Tibial artery (tissue), 4 donors: ENCODE measurements at places on chromosomes 6 and 20.

- no peak for DNase-seq
Observed at GRCh38 chr6:73180763-73181619, 44.3 kb downstream of the KHDC1L start.

DNA sequence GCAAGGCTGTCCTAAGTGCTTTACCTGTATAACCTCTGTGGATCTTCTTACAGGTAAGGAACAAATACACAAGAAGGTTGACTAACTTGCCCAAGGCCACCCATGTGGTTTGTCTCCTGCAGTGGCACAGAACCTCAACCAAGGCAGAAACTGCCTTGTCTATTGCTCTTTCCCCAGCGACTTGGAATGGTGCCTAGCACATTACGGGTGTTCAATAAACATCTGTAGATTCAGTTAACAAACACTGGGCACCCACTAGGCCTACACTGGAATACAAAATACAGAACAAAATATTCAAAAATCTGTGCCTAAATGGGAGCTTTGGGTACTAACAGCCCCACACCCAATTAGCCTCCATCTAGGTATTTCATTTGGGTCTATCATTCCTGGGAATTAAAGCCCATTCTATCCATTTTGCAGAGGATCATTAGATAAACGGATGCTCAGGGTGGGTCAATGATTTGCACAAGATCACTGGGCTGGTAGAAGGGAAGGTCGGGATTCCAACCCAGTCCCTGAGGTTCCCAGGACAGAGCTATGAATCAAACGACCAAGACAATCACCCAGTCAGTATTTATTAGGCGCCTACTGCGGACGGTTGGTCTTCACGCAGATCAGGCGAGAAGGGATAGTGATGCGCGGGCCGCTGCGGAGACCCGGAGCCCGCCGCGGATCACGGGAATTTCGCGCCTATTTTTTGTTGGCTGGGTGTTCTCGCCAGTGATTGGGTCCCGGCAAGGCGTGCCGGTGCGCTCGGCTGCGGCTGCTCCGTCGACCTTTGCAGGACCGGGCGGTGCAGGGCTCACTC is at the start of gene STK35:
Gene STK35 (plus strand): TSS at position 771 of the 808 bp plus-strand sequence. CDS start 55 bp downstream, outside the sequence.
- DNase-seq = no peak

DNA sequence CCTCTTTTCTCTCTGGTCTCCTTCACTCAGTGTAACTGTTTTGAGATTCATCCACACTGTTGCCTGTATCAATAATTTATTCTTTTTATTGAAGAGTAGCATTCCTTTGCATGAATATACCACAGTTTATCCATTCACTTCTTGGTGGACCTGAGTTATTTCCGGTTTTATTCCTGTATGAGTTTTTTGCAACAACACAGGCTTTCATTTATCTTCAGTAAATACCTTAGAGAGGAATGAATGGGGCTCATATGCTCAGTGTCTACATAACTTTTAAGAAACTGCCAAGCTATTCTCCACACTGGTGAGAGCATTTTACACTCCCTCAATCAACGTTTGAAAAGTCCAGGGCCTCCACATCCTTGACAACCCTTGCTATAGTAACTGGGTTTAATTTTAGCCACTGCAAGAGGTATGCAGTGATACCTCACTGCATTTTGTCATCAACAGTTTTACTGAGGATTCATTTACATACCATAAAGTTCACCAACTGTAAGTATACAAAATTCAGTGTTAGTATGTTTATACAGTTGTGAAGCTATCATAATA is 154.6 kb downstream of the PDE10A start:
- no peak for DNase-seq

GRCh38 chr6:10177704-10178103 is 237.2 kb downstream of the TFAP2A start:
- no peak for DNase-seq

GRCh38 chr6:139640448-139640847 is 266.0 kb upstream of the CITED2 start:
- no peak for DNase-seq

GRCh38 chr6:18551228-18551627 is 164.1 kb downstream of the RNF144B start:
- no peak for DNase-seq

GRCh38 chr6:35209081-35209480 is 4.7 kb upstream of the SCUBE3 start:
- no peak for DNase-seq

GRCh38 chr20:58690396-58691135 is 2.0 kb upstream of the NPEPL1 start:
- DNase-seq = peak; percentile 55

DNA sequence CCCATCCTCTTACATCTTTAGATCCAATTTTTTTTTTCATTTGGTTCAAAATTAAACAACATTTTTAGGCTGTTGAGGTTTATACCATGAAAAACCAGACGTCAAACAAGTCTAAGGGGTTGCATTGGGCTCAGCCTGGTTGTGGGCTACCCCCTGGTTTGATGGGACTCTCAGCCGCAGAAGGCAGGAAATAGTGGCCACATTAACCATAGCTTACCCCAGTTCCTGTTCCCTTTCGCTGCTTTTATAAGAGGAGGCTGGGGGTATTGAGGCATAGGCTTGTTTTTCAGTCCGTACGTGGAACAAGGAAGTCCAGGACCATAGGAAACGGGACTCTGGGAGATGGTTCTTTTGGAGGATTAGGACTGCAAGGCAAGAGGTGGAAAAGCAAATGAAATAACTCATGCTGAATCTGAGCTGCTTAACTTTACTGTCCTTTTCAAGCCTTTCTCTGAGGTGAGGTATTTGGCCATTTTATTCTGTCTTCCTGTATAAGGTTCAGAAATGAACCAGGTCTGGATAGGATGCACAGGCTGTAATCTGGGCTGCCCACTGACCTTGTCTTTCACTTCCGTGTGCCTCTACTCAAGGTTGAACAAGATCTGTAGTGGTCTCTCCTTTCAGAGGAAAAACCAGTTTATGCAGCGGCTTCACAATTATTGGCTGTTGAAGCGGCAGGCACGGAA is 7.7 kb downstream of the BRPF3 start:
- DNase-seq = no peak

- DNase-seq = no peak
Observed at GRCh38 chr6:151482290-151482689, 11.5 kb upstream of the CCDC170 start.

DNA sequence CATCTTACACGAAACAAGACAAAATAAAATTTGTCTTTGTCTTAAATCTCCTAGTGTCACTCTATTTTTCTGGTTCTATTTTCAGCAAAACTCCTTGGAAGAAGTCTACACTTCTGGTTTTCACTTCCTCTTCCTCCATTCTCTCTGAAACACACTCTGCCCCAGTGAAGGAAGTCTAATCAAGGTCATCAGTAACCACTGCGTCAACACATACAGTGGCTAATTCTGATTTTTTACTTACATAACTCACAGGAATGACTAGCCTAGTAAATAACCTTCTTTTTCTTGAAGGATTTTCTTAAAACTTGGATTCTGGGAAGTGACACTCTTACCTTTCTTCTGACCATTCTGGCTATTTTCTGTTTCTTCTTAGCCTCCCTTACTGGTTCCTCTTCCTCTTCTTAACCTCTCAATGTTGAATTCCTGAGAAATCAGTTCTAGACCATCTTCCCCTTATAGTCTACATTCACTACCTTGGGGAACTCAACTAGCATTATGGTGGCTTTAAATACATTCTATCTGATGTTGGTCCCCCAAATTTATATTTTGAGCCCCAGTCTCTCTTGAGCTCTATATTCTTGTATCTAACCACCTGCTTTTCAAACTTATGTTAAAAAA is 37.5 kb downstream of the AIG1 start:
- no peak for DNase-seq

GRCh38 chr20:63394069-63394919 is 33.1 kb upstream of the CHRNA4 start:
- DNase-seq = no peak

- no peak for DNase-seq
Observed at GRCh38 chr6:20533746-20534294, 437 bp upstream of the CDKAL1 start.

GRCh38 chr6:142731611-142732010 is 213.4 kb downstream of the HIVEP2 start:
- no peak for DNase-seq

GRCh38 chr6:147205690-147206600 is 1.7 kb downstream of the STXBP5 start:
- no peak for DNase-seq

- no peak for DNase-seq
Observed at GRCh38 chr6:4574007-4574406, 202.2 kb upstream of the CDYL start.

DNA sequence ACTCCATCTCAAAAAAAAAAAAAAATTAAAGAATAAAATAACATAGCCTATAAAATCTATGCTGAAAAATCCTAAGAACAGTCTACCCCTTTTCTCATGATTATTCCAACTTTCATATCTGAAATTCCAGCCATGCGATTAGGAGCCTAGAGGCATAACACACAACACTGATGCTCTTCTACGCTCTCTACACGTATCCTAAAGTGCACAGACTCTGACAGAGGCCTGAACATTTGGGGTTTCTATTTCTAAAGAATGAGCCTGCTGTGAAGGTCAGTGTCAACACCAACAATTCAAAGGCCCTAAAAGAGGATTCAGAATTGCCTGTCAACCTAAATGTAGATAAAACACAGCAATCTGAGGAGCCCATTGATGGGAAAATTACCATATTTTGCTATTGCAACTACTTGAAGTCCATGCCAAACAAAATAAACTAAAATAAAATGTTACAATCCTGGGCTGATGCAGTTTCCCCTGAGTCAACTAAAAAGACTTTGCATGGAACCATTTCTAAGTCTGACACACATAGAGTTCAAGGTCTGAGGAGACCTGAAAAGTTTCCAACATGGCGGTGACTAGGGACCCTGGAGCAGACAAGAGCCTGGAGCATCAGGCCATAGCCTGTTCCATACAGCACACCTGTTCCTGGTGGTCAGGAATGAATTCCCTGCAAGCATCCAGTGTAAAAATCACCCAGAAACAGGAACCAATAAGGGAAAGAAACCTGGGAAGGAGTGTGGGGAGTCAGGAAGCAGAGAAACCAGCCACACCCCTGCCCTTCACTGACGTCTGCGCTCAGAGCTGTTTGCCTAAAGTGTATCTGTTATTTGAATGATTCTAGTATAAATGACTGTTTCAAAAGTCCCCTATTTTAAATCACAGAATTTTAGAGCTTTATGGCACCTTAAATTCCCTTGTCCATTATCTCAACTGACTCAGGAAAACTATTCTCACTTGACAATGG is 11.8 kb downstream of the NINL start:
- DNase-seq = no peak

DNA sequence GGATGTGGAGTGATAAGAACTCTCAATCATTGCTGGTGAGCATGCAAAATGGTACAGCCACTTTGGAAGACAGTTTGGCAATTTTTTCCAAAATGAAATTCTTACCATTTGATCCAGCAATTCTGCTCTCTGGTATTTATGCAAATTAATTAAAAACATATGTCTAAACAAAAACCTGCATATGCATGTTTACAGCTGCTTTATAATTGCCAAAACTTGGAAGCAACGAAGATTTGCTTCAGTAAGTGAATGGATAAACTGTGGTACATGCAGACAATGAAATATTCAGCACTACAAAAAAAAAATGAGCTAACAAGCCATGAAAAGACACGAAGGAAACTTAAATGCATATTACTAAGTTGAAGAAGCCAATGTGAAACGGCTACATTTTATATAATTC is 55.5 kb upstream of the SMLR1 start:
- no peak for DNase-seq

- DNase-seq = no peak
Observed at GRCh38 chr20:45921337-45922189, 9.6 kb upstream of the PLTP start.

GRCh38 chr6:30990422-30991086 is 7.0 kb downstream of the MUC21 start:
- no peak for DNase-seq

DNA sequence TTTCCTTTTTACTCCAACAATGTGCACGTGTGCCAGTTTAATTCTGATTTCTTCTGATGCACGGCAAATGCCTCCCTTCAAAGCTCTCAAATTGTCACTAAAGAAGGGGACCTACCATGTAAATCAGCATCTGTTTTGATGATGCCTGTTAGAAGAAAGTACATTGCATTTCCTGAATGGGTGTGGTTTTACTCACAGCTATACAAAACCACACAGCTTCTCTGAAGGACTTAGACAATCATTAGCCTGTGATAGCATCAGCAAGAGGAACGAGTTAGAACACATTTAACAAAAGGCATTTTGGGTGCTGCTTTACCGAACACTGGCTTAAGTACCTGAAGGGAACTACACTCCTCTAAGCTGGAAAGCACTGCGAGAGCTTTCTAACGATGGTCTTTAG is 109.4 kb downstream of the ATXN1 start:
- DNase-seq = no peak

- DNase-seq = no peak
Observed at GRCh38 chr6:157538168-157538567, 157.2 kb downstream of the ZDHHC14 start.

DNA sequence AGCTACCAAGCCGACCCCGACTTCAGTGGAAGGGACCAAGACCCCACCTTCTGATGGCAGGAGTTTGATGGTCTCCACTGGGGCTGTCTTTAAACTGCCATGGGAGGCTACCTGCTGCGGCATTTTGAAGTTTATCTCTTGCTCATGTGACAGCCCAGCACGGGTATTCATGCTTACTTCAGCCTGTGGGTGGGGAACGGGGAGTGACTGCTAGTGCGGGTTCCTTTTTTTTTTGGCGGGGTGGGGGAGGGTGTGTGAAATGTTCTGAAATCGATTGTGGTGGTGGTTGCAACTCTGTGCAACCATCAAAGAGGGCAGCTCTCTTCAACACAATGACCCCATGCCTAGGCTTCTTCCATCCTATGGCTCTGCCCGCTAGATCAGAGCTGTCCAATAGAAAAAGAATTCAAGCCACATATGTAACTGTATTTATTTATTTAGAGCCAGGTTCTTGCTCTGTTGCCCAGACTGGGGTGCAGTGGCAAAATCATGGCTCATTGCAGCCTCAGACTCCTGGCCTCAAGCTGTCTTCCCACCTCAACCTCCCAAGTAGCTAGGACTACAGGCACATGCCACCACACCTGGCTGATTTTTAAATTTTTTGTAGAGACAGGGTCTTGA is 53.7 kb downstream of the PPP1R16B start:
- DNase-seq = no peak

DNA sequence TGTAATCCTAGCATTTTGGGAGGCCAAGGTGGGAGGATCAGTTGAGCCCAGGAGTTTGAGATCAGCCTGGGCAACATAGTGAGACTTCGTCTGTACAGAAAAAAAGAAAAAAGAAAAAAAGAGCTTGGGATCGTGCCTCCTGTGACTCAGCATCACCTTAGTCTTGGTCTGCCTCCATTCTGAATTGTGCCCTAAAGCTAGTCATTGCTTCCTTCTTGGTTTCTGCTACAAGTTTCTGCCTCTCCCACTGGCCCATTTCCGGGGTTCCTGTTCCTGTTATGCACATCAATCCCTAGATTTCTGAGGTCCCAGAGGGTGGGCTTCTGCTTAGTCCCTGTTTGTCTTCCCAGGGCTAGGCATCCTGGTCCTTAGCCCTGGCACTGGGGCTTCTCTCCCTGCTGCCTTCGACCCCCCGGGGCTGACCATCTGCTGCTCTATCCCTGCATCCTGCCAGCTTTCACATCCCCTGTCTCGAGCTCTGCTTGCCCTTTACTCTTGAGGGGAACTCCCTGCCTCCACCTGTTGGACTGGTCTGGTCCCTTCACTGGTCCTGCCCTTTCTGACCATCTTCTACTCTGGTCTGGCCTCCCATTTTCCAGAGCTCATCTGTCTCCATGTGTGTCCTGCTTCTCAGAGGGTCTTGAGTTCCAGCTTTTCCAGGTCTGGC is 77.5 kb upstream of the ESR1 start:
- DNase-seq = no peak
